ENCODE measurements at places on chromosomes 5 and 9.

GRCh38 chr5:123785162-123786071 lies 273.4 kb downstream of the CSNK1G3 start:
- DNase-seq, result no peak

DNA sequence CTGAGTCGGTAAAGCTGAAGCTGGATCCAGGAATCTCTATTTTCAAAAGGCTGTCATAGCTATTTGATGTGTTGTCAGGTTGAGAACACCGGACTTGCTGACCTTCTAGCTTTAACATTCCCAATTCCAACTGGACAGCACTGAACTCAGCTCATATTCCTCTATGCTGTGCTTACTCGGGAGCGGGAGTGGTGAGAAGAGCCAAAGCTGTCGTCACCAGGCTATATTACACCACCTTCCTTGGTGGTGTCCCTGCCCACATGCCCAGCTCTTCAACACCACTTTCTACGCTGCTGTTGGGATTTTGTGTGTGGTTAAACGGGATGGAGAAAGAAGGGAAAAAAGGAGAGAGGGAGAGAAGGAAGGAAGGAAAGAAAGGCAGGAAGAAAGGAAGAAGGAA lies 653.6 kb downstream of the RAB3C start:
- no peak for DNase-seq

GRCh38 chr5:115181757-115182156 lies 12.0 kb upstream of the TRIM36 start:
- no peak for DNase-seq

DNA sequence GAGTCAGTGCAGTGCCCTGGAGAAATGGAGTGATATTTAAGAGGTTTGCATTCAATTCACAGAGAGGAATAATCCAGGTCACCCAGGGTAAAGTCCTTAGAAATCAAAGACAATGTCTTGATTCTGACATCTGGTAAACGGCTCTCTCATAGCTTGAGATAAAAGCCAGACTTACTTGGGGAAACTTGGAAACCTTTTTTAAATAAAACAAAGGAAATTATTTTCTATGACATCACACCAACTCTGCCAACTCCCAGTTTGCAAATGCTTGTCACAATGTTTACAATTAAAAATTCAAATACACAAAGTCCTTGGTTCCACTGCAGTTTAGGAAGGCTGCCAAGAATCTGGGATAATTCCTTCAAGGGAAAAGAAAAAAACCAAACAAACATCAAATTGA lies 255.1 kb upstream of the NREP start:
- no peak for DNase-seq

GRCh38 chr5:35202319-35203111 lies 27.8 kb downstream of the PRLR start:
- peak; percentile 47 for DNase-seq

GRCh38 chr9:34716711-34717110 lies 6.8 kb upstream of the CCL21 start:
- no peak for DNase-seq

DNA sequence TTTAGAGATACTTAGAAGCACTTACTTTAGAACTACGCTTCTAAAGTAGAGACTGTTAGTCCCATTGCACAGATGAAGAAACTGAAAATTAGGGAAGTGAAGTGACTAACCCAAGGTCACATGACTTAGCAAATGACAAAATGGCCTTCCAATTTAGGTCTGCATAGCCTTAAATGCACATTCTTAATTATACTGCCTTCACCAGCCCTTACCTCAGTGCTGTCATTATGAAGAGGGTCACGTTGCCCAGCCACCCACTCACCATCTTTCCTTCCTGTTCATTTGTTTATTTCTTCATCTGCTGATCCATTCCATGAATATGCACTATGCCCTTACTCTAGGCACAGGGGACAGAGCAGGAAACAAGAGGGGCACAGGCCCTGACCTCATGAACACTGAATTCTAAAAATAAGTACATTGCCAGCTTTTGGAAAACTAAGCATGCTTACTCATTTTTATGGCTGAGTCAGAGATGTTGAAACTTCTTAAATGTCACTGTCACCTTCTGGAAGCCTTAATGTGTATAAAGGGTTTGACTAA lies 8.6 kb downstream of the HAVCR2 start:
- DNase-seq, result no peak

- no peak for DNase-seq
These were observed 2.3 kb downstream of the C9orf72 start for GRCh38 chr9:27571011-27571410.

GRCh38 chr9:113631137-113631765 lies 167.7 kb downstream of the RGS3 start:
- DNase-seq, result no peak

DNA sequence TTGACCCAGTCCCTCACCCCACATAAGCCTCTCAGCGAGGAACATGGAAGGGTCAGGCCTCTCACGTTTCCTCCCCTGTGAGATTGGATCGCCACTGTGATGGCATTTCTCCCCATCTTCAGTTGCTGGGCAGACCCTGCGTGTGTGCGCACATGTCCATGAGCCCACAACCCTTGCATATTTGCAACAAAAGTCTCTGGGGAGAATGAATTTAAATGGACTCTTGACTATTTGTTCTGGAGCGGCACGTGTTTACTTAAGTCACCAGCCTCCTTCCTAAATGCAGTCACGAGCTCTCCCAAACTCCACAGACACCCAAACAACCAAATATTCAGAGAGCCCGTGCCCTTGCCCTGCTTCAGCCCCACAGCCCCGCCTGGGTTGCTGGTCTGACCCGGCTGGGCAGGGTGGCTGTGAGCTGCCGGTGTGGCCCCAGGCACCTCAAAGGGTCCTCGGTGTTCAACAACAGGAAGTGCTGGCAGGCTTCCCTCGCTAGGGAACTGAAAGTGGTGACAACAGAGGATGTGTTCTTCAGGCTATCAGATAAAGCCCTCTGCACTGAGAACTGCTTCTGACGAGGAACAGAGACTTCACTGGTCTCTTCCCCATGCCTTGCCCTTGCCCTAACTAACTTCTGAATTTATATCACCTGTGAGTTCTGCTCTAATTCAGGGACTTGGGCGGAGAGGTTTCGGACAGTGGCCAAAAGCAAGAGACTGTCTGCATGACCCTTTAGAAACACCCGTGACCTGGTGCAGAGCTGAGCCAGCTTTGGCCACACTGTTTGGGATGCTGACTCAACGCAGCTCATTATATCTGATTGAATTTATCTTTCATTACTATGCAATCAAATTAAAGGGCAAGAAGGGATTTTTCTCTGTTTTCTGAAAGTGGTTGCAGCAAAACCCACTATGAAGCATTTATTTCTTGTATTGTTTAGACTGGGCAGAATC lies 19.2 kb upstream of the CD180 start:
- peak; percentile 88 for DNase-seq

GRCh38 chr5:90056911-90057705 lies 352.4 kb downstream of the CETN3 start:
- DNase-seq, result no peak

GRCh38 chr9:130932255-130933079 lies 6.6 kb downstream of the FIBCD1 start:
- DNase-seq, result no peak

- DNase-seq, result no peak
These were observed 5.5 kb downstream of the SLC25A2 start for GRCh38 chr5:141298376-141298775.

DNA sequence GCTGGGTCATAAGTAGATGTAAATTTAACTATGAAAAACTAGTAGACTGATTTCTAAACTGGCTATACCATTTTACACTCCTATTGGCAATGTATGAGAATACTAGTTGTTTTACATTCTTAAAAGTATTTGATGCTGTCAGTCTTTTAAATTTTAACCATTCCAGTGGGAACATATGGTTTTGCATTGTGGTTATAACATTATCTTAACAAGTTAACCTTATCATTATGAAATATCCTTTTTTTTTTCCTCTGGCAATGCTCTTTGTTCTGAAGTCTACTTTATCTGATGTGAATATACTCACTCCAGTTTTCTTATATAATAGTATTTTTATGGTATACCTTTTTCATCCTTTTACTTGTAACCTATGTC lies 548.9 kb upstream of the CLINT1 start:
- DNase-seq, result no peak

GRCh38 chr5:125245216-125245615 lies 498.8 kb upstream of the ZNF608 start:
- no peak for DNase-seq

DNA sequence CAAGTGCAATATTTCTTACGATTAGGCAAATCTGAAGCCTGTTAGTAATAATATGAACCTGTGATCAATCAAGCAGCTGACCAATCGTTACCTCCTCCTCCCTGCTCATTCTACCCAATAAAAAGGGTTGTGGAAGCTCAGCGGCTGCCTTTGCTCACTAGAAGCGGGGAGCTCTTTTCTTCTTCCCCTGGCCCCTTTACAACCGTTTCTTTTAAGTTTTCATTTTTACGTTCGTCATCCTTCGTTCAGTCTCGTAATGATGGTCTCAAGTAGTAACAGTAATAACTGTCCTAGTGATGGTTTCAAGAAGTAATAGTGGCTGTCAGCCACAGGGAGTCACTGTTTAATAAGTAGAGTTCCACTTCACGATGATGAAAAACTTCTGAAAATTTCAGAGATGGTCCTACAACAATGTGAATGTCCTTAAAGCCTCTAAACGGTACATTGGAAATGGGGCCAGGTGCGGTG lies 6.2 kb downstream of the UGT3A2 start:
- DNase-seq, result no peak

DNA sequence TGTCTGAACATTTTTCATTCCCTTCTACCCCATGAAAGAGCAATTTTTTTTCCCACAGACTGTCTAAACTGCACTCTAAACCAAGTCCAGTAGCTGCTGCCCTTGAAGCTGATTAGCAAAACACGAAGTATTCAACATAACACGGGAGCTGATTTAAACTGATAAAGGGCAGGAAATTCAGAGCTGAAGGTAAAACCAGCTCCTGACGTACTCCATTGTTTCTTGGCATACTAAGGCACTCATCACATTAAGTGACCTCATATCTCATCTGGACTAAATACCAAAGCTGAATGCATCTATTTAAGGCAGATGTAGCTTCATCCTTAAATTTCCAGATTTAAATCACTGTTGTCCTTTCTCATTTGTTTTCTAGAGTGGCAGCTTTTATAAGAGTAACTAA lies 12.0 kb downstream of the GDF9 start:
- no peak for DNase-seq

DNA sequence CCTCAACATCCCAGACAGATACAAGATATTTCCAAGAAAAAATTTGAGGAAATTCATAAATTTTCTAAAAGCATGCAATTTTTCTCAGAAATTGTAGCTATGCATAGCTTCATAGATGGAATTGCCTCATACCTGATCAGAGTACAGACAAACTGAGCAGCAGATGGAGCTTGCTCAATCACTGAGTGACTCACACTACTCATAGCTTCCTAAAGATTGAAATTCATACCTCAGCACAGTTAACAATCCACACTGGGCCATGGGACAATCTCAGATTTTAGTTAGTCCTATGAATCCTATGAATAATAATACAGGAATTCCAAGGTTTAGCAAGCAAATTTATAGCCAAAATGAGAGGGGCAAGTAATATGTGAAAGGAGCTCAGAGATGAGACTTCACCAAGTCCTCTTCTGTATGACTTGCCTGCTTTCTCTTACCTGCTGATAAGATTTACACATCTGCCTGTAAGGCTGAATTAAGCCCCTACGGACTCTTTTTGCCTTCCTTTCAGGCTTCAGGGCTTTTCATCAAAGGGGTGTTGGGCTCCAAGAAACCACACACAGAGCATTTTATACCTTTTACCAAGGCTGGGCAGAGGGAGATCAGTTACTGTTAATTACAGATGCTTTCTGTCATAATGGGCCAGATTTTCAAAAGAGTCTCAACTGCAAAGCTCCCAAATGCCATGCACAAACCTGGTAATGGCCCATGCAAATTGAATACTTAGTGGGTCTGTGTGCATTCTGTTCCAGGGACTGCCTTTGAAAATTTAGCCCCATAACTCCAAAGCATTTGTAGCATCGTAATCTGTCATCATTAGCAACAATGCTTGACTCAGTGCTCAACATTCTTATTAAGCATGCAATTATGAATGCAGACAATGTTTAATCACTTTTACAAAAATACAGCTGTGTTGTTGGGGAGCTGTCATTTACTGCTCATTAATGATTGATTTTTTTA lies 439.3 kb downstream of the DTWD2 start:
- DNase-seq, result no peak

DNA sequence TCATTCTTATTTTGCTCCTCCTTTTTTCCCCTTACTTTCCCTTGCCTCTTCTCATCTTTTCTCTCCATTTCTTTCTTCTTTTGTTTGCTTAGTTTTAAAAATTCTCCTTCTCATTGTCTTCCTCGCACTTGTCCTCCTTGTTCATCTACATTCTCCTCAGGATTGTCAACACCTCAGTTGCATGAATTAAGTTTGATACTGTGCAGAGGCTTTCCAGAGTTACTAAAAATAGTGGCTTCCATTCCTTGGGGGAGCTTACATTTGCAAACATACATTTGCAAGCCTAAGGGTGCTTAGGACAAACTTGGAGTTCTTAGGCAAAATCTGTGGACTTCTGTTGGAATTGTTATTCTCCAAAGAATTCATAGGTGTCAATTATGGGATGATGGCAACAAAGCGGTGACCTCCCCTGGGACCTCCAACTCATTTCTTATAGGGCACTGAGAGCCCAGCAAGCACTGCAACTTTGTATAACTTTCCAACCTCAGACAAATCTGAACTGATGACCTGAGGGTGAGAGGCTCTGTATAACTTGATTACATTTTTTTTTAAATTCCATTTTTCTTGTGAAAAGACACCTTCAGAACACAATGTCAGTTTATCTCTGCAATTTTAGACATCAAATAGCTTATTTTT lies 371.4 kb downstream of the TMEM38B start:
- no peak for DNase-seq

GRCh38 chr5:108625654-108626053 lies 122.0 kb upstream of the FER start:
- DNase-seq, result no peak

GRCh38 chr5:6424110-6424659 lies 24.5 kb upstream of the UBE2QL1 start:
- DNase-seq, result no peak

- no peak for DNase-seq
These were observed 22.1 kb upstream of the IL13 start for GRCh38 chr5:132635873-132636272.

- DNase-seq, result no peak
These were observed 23.2 kb downstream of the AK3 start for GRCh38 chr9:4717815-4718214.

GRCh38 chr9:137096785-137097546 lies 10.2 kb downstream of the MAN1B1 start:
- DNase-seq, result no peak

- no peak for DNase-seq
These were observed 63.2 kb upstream of the RUFY1 start for GRCh38 chr5:179487145-179487544.

- peak; percentile 24 for DNase-seq
These were observed 90.8 kb downstream of the PLPPR1 start for GRCh38 chr9:101119206-101119819.

DNA sequence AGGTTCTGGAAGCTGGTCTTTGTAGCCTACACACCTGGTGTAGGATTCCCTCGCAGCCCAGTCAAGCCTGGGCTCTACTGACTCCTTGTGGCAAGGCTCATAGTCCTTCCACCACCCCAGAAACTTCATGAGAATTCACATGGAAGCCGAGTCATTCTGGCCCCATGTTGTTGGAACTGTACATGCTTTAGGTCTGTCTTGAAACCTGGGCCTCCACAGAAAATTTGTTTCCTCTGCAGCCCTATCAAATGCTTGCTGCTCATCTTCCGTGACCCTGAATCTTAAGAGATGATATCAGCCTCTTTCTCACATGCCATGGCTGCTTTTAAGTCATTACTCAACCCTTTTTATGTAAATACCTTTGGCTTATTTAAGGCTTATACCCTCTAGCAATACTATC lies 113.4 kb upstream of the GRHPR start:
- peak; percentile 52 for DNase-seq
